ENCODE measurements at places on chromosomes 12 and 14.
A peak's percentile ranks its signal among the peaks of the same experiment; 100 is the strongest.

DNA sequence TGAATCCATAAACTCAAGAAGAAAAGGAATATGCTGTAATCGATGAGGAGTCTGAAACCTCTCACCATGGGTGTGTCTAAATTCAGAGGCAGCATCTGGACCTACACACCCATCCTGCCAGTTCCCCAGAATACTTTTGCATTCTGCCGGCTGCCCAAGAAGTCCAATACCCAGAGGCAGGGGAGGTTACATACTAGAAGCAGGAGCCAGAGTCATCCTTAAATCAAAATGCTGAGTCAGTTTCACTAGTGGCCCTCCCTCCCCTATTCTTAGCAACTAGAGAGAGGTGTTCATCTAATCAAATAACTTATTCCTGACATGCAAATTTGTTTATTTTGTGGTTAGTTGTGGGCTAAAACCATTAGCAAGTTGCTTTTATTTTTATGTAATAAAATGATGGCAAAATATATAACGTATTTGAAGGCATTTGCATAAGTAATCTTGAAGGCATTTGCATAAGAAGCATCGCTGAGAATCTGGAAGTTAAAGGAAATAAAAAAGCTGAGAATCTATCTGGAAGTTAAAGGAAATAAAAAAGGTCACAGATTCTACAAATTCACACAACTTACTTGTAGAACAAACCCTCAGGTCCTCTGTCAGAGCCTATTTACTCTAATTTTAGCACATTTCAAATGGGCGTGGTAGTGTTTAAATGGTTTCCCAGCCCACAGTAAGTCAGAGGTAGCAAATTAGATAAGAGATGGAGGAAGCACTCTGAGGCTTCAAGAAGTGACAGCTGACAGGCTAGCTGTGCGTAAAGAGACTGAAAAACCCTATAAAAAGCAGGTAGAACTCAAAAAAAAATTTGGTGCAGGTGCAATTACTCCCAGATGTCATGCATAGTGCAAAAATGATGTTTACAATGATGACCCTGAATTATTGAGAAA is 7.8 kb downstream of the BHLHE41 start:
- ATAC-seq, result no peak

GRCh38 chr14:36383767-36384431 is 63.5 kb upstream of the MBIP start:
- ATAC-seq, result no peak

GRCh38 chr12:12837025-12837812 is 24.1 kb downstream of the DDX47 start:
- ATAC-seq, result peak; percentile 68

GRCh38 chr12:54762390-54762789 is 91.9 kb upstream of the MUCL1 start:
- ATAC-seq, result no peak

- ATAC-seq, result peak; percentile 72
Observed at GRCh38 chr12:66132408-66132807, 1.9 kb upstream of the LLPH start.

DNA sequence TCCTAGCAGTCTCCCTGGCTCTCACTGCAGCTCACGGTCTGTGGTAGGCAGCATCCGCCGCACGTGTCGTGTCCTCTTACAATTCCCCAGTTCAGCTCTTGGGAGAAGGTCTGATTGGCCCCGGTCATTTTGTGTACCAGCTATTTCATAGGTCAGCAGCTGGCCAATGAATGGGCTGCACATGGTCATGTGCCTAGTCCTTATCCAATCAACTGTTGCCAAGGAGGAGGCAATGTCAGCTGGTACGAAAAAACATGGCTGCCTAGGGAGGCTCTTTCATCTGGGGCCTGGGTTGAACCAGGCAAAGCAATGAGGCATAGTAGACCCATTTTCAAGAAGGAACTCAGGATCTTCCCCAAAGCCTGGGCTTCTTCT is 46.1 kb downstream of the RNFT2 start:
- peak; percentile 44 for ATAC-seq

GRCh38 chr14:20811986-20812975 is 9.6 kb upstream of the RNASE1 start:
- no peak for ATAC-seq

GRCh38 chr12:28158353-28158752 is 31.9 kb upstream of the CCDC91 start:
- ATAC-seq, result no peak

Data from SK-N-SH treated with all-trans-retinoic acid at 6 μM for 48 hours (cell line).